CD4-positive, alpha-beta T cell treated with Interleukin-17A for 1 hour (primary cell): ENCODE measurements at places on chromosomes 6 and 20.

DNA sequence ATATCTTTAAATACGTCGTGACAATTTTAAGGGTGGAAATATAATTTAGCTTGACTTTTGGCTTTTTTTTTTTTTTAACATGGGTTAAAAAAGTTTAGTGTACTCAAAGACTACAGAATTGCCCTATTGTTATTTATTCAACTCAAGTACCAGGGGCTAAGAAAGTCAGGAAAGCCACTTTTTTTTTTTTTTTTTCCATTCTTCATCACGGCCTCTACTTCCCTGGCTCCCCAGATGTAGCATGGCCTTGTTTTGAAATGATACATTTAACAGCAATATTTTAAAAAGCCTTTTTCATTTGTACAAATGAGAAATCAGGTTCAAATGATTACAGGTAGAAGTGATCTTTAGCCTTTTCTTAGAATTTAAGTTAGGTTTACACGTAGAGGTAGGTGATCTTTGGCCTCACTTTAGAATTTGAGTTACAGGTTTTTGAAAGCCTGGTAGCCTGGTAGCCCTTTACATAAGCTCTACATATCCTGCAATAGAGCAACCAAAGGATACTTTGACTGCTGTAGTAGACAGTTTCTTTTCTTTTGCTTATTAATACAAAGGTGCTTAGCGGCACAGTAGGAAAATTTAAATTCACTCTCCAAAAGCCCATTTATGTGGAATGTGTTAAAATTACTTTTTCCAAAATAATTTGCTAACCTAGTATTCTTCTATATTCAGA, 160.5 kb upstream of the MMS22L start:
- no peak for DNase-seq

- DNase-seq: no peak
These were observed 85.3 kb upstream of the SLC22A23 start for GRCh38 chr6:3542032-3542640.

DNA sequence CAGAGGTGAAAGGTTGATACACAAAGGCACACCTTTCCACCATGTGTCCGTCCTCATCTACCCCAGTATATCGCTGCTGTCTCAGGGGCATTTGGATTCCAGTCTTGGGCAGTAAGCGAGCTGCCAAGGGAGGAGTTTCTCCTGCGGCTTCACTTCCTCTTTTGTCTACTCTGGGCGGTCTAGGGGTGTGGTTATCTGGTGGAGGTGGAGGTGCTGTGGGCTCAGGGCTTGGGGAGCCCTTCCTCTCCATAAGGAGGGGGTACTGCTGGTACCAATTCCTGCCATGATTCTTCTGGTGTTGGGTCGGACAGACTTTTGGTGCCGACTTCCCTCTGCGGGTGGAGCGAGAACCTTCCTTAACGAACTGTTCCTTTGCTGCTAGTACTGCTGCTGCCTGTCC, 31.9 kb upstream of the FABP7 start:
- DNase-seq: no peak

DNA sequence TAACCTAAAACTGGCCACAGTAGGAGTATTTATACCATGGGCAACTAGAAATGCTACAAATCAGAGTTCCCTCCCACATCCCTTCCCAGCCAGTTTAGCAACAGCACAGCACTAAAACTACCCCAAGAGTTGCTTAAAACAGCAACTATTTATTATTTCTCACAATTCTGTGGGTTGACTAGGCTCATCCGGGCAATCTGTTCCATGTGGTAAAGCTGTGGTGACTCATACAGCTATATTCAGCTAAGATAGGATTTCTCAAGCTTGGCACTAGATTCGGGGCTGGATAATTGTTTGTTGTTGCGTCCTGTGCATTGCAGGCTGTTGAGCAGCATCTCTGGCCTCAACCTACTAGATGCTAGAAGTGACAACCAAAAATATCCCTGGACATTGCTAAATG, 8.6 kb upstream of the HECA start:
- DNase-seq: peak; percentile 49

GRCh38 chr6:167136376-167136775, 13.5 kb downstream of the CCR6 start:
- DNase-seq: no peak

- DNase-seq: no peak
These were observed 137.5 kb upstream of the SLC24A3 start for GRCh38 chr20:19074828-19075516.

GRCh38 chr6:157045831-157046454, 268.8 kb downstream of the ARID1B start:
- DNase-seq: no peak

DNA sequence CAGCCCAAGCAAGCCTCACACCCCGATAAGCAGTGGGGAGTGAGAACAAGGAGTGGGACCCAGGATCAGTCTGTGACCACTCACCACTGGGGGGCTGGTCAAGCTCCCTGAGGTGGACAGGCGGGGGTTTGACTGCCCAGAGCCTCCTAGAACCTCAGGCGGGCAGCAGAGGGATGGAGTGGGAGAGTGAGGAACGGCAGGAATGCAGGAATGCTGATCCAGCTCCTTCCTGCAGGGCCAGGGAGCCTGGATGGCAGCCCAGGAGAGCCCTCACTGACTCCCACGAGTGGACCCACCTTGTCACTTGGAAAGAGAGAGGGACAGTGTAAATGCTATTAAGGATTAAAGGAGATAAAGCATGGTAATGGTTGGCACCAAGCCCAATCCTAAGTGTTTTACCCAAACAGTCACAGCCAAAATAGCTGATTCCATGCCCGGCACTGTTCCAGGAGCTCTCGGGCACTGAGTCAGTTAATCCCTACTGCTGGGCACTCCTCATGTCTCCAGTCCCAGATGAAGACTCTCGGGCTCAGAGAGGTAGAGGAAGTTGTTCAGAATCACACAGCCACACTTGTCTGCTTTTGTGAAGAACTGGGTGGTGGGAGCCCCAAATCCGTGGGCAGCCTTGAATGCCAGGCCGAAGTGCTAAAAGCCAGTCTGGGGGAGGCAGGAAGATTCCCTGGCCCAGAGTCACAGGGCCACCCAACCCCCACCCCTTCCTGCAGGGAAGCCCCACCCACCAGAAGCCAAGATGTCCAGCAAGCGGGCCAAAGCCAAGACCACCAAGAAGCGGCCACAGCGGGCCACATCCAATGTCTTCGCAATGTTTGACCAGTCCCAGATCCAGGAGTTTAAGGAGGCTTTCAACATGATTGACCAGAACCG, 3.1 kb downstream of the MYL9 start:
- no peak for DNase-seq

GRCh38 chr6:97765461-97765860, 482.4 kb upstream of the MMS22L start:
- no peak for DNase-seq

DNA sequence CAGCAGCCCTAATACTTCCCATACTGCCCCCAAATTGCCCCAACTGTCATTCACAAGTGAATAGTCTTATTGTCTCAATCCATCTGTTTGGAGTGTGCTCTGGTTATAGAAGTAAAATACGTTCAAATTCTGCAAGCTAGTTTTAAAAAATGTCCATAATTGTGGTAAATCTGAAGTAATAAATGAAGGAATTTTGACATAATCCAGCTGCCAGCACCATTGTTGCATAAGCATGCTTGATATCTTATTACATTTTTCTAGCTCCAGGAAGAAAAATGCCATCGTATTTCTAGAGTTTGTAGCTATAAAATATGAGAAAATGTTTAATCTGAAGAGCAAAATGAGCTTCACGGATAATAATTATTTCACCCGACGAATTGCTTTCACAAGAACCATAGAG, 664.7 kb downstream of the RFPL4B start:
- DNase-seq: no peak

GRCh38 chr6:80519811-80520594, 413.5 kb downstream of the BCKDHB start:
- no peak for DNase-seq

DNA sequence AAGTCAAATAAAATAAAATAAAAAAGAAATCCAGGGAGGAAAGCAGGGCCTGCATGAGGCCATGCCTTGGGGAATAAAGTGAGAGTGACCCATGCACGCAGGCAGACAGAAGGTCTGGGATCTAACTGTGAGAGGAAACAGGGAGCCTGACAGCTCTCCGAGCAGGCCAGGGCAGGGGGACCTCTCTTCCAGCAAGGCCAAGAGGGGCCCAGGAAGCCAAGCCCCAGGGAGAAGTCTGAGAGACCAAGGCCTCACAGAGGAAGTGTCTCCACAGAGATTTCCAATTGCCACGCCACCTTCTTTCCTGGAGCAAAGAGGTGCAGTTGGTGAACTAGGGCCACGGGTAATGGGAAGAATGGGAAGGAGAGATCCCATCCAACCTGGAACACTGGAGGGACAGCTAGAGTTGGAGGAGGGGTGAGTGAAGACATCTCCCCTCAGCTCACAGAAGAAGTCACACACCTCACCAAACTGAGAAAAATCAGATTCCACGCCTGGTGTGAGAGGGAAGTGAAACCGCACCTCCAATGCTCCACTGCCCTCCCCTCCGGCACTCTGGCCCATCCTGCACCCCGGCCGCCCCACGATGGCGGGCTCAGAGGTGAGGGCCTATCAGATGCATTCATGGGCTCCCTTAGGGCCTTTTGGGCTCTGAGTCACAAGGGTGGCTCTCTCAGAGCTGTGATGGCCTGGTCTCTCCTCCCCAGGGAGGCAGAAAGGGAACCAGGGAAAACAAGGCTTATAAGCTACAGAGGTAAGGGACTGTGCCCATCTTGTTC, 25.1 kb upstream of the TAF8 start:
- DNase-seq: no peak
